Upper lobe of right lung (tissue), 1 donor: ENCODE measurements at places on chromosomes 2 and 18. TPM values are rescaled to one million over a fixed set of nuclear protein-coding genes. Genes with fewer than 3 reads are reported as not detected.
A peak's percentile ranks its signal among the peaks of the same experiment; 100 is the strongest.

DNA sequence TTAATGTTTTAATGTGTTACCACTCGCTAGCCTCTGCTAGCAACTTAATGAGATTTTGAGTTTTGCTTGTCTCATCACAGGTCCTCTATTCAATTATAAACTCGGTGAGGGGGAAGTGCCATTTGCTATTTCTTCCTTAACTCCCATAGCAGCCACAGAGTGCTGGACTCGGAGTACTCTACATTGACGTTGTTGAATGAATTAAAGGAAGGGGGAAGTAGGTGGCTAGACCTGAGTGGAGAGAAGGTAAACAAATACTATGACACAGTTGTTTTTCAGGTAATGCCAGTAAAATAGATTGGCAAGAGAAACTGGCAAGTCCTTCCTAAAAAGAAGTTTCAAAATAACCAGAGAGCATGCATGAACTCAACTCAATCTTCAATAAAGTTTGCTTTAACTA lies 339.3 kb downstream of the HRH4 start:
- H3K27me3 ChIP-seq, result no peaks in the 10 kb centered on the region
- H3K36me3 ChIP-seq, result no peaks in the 10 kb centered on the region
- H3K4me1 ChIP-seq, result no peaks in the 10 kb centered on the region
- DNase-seq, result no peak

DNA sequence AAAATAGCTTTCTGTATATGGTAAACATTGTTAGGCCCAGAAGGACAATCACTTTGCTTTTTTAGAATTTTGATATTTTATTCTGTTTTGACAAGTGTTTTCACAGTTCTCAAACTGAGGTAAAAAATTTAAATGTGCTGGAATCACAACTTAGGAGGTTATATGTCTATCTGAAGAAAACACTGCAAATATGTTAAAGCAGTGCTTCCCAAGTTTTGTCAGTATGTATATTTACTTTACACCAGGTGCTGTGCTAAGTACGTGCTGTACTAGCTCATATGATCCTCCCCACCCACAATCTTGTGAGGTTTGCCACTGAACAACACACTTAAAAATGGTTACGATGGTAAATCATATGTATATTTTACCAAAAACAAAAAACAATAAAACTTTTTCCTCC lies 124.2 kb downstream of the CABYR start:
- H3K27ac ChIP-seq, result no peak overlapping the region
- no peaks in the 10 kb centered on the region for H3K27me3 ChIP-seq
- H3K36me3 ChIP-seq, result peaks cover 6% of the 10 kb centered on the region
- H3K4me3 ChIP-seq, result no peak overlapping the region
- peaks cover 7% of the 10 kb centered on the region for H3K4me1 ChIP-seq
- no peak for DNase-seq

DNA sequence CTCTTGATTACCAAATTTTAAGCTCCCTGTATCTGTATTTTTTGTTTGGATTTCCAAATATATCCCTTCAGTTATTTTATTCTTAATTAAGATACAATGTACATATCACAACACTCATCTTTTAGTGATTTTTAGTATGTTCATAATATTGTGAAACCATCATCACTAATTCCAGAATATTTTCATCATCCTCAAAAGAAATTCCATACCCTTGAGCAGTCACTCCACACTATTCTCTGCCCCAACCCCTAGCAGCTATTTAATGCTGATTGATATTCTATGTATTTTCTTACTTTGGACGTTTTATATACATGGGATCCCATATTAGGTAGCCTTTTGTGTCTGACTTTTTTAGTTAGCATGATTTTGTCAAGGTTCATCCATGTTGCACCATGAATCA lies 127.4 kb upstream of the SLC8A1 start:
- H3K4me1 ChIP-seq, result no peaks in the 10 kb centered on the region
- no peaks in the 10 kb centered on the region for H3K36me3 ChIP-seq
- no peaks in the 10 kb centered on the region for H3K27me3 ChIP-seq
- no peak for DNase-seq
- no peak overlapping the region for H3K4me3 ChIP-seq

DNA sequence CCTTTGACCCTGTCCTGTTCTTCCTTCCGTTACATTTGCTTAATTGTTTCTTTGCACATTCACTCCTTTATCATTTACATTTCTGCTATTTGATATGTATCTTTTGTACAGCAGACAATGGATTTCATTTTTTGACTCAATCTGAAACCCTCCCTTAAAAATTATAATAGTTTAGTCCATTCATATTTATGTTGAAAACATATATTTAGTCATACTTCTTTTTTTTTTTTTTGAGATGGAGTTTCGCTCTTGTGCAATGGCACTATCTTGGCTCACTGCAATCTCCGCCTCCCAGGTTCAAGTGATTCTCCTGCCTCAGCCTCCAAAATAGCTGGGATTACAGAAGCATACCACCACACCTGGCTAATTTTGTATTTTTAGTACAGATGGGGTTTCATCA lies 95.3 kb upstream of the TGFA start:
- no peak for DNase-seq
- H3K27ac ChIP-seq, result no peak overlapping the region
- peaks cover 9% of the 10 kb centered on the region for H3K27me3 ChIP-seq
- no peaks in the 10 kb centered on the region for H3K4me1 ChIP-seq
- H3K36me3 ChIP-seq, result no peaks in the 10 kb centered on the region

GRCh38 chr2:128745946-128746345 lies 427.3 kb upstream of the HS6ST1 start:
- no peaks in the 10 kb centered on the region for H3K36me3 ChIP-seq
- no peak overlapping the region for H3K4me3 ChIP-seq
- DNase-seq, result no peak
- no peak overlapping the region for H3K27ac ChIP-seq
- H3K4me1 ChIP-seq, result no peaks in the 10 kb centered on the region
- peaks cover 3% of the 10 kb centered on the region for H3K27me3 ChIP-seq

GRCh38 chr2:101737478-101738255 lies 40.2 kb downstream of the MAP4K4 start:
- H3K4me1 ChIP-seq, result peaks cover 65% of the 10 kb centered on the region
- no peak overlapping the region for H3K27ac ChIP-seq
- no peak for DNase-seq

DNA sequence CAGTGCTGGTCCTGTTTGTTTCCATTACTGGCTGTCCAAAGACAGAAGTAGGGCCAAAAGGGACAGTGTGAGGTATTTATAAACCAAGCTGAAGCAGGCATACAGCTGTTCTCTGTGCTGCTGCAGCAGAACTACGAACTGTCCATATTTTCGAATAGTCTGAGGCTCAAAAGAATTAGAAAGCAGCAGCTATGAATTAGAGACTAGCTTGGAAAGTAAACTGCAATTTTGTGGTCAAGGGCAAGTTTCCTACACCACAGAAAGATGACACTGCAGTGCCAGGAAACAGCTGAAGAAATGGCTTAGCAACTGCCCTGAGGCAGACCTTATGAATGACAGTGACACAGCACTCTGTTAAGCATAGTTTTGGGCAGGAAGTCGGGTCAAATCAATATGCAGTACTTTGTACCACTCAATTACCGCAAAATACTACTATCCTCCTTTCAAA lies 125.3 kb downstream of the TMEM131 start:
- no peak overlapping the region for H3K4me3 ChIP-seq
- H3K27ac ChIP-seq, result no peak overlapping the region
- no peaks in the 10 kb centered on the region for H3K27me3 ChIP-seq
- no peaks in the 10 kb centered on the region for H3K36me3 ChIP-seq

- H3K4me1 ChIP-seq, result no peaks in the 10 kb centered on the region
- no peaks in the 10 kb centered on the region for H3K36me3 ChIP-seq
- H3K27me3 ChIP-seq, result no peaks in the 10 kb centered on the region
- H3K4me3 ChIP-seq, result no peak overlapping the region
Observed at GRCh38 chr2:19554520-19554919, 196.1 kb upstream of the OSR1 start.

GRCh38 chr2:175309799-175310198 lies 128.3 kb upstream of the ATP5MC3 start:
- no peak for DNase-seq
- H3K36me3 ChIP-seq, result no peaks in the 10 kb centered on the region
- peaks cover 5% of the 10 kb centered on the region for H3K27me3 ChIP-seq
- no peaks in the 10 kb centered on the region for H3K4me1 ChIP-seq
- no peak overlapping the region for H3K4me3 ChIP-seq

DNA sequence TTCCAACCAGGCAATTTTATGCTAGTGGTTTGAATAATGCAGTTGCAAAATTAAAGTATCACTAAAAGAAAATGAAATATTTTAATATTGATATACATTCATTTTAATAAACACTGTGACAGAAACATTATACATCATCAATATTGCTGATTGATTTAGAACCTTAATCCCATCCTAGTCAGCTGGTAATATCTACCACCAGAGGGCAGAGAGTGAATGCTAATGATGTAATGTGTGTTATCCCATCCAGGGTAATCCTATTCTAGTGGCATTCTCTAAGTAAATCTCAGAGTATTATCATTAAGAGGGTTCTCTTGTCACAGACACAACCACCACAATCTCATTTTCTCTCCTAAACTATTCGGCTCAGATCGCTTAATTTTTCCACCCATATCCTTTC lies 477.4 kb downstream of the CPS1 start:
- H3K4me1 ChIP-seq, result no peaks in the 10 kb centered on the region
- DNase-seq, result no peak
- no peaks in the 10 kb centered on the region for H3K36me3 ChIP-seq
- H3K27ac ChIP-seq, result no peak overlapping the region
- no peak overlapping the region for H3K4me3 ChIP-seq

- peaks cover 5% of the 10 kb centered on the region for H3K4me1 ChIP-seq
- no peaks in the 10 kb centered on the region for H3K36me3 ChIP-seq
- H3K27me3 ChIP-seq, result peaks cover 41% of the 10 kb centered on the region
Observed at GRCh38 chr2:238157506-238158017, 1.2 kb upstream of the ERFE start.

GRCh38 chr2:71879509-71880184 lies 268.0 kb downstream of the CYP26B1 start:
- H3K4me1 ChIP-seq, result peaks cover 25% of the 10 kb centered on the region
- no peak overlapping the region for H3K4me3 ChIP-seq
- DNase-seq, result no peak

- H3K27me3 ChIP-seq, result no peaks in the 10 kb centered on the region
- no peak overlapping the region for H3K4me3 ChIP-seq
- no peak overlapping the region for H3K27ac ChIP-seq
Observed at GRCh38 chr2:85822766-85823165, 66.0 kb downstream of the ST3GAL5 start.

DNA sequence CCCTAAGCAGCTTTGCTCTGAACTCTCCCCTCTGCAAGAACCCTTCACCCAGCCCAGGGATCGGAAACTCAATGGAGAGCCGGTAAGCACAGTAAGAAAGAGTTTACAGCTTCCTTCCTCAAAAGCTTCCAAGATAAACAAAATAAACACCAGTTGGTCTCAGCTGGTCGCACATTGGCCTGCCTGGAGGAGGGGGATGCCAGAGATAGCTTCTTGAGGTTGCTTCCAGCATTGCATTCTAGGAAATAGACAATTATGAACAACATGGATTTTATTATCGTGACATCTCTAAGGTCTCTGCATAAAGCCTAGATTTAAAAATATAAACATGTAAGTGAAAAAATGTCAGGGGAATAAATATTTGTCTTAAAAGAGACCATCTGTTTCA lies 141.5 kb upstream of the PKDCC start:
- DNase-seq, result no peak
- no peaks in the 10 kb centered on the region for H3K27me3 ChIP-seq
- no peaks in the 10 kb centered on the region for H3K36me3 ChIP-seq
- H3K4me3 ChIP-seq, result no peak overlapping the region
- no peak overlapping the region for H3K27ac ChIP-seq

DNA sequence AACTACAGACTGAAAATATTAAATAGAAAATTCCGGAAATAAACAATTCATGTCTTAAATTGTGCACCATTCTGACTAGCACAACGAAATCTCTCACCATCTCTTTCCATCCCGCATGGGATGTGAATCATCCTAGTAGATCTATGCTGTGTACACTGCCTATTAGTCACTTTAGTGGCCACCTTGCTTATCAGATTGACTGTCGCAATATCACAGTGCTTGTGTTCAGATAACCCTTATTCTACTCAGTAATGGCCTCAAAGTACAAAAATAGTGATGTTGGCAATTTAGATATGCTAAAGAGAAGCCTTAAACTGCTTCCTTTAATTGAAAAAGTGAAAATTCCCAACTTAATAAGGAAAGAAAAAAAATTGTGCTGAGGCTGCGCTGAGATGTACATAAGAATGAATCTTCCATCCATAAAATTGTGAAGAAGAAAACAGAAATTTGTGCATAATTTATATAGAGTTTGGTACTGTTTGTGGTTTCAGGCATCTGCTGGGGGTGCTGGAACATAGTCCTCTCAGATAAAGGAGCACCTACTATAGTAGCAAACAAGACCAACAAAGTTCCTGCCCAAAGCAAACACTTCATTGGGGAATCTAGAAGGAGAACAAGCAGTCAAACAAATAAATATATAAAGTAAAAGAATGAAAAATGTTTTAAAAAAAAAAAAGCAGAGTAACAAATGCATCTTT lies 12.0 kb downstream of the PSMD1 start:
- peaks cover 92% of the 10 kb centered on the region for H3K36me3 ChIP-seq
- no peak overlapping the region for H3K4me3 ChIP-seq
- H3K4me1 ChIP-seq, result no peaks in the 10 kb centered on the region
- no peak for DNase-seq
- no peaks in the 10 kb centered on the region for H3K27me3 ChIP-seq

GRCh38 chr2:179262077-179262660 lies 2.5 kb downstream of the SESTD1 start:
- DNase-seq, result no peak
- H3K27me3 ChIP-seq, result no peaks in the 10 kb centered on the region
- no peak overlapping the region for H3K27ac ChIP-seq
- H3K4me1 ChIP-seq, result peaks cover 8% of the 10 kb centered on the region
- H3K36me3 ChIP-seq, result no peaks in the 10 kb centered on the region
- peak overlapping the region; percentile 68 for H3K4me3 ChIP-seq

- DNase-seq, result no peak
- H3K4me1 ChIP-seq, result no peaks in the 10 kb centered on the region
- no peaks in the 10 kb centered on the region for H3K27me3 ChIP-seq
- H3K36me3 ChIP-seq, result no peaks in the 10 kb centered on the region
- H3K4me3 ChIP-seq, result no peak overlapping the region
- H3K27ac ChIP-seq, result no peak overlapping the region
Observed at GRCh38 chr18:30280186-30280585, 762.4 kb downstream of the DSC3 start.

- H3K27ac ChIP-seq, result no peak overlapping the region
- H3K4me1 ChIP-seq, result peaks cover 9% of the 10 kb centered on the region
- H3K36me3 ChIP-seq, result no peaks in the 10 kb centered on the region
- no peak overlapping the region for H3K4me3 ChIP-seq
- H3K27me3 ChIP-seq, result no peaks in the 10 kb centered on the region
Observed at GRCh38 chr18:44889111-44889510, 208.4 kb downstream of the SETBP1 start.

DNA sequence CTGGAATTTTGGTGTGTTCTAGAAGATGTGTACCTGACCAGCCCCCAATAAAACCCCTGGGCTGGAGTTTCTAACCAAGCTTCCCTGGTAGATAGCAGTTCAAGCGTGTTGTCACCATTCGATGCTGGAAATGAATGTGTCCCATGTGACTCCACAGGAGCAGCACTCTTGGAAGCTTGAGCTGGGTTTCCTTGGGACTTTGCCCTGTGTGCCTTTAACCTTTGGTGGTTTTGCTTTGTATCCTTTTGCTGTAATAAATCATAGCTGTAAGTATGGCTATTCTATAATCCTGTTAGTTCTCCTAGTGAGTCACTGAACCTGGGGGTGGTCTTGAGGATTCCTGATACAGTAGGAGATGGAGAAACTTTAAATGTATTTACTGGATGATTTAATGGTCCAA lies 65.2 kb downstream of the KLHL14 start:
- no peak overlapping the region for H3K27ac ChIP-seq
- H3K4me3 ChIP-seq, result no peak overlapping the region
- no peak for DNase-seq

Gene CRYBA2
- not detected for total RNA-seq

Gene WDFY1
- total RNA-seq, result 50.1 TPM

Gene FOXI3
- total RNA-seq, result not detected

Gene VWA3B
- 0.17 TPM for total RNA-seq

Gene ACTR2
- 236 TPM for total RNA-seq

Gene GNLY
- total RNA-seq, result 18.5 TPM

Gene GALR1
- total RNA-seq, result 0.06 TPM
